ENCODE measurements at places on chromosomes 16 and 17.

DNA sequence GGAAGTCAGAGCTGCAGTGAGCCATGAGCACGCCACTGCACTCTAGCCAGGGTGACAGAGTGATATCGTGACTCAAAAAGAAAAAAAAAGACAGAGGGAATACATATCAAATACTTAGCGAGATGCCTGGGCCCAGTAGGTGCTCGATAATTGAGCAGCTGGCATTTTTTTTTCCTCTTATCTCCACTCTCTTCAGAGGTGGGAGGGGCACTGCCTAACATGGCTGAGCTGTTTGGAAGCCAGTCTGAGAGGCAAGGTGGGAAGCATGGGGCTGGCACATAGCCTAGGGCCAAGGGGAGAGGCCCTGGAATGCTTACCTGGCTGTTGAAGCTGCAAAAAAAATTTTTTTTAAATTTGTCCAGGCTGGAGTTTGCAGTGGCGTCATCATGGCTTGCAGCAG lies 38.4 kb downstream of the HIC1 start:
- DNase-seq, result no peak

DNA sequence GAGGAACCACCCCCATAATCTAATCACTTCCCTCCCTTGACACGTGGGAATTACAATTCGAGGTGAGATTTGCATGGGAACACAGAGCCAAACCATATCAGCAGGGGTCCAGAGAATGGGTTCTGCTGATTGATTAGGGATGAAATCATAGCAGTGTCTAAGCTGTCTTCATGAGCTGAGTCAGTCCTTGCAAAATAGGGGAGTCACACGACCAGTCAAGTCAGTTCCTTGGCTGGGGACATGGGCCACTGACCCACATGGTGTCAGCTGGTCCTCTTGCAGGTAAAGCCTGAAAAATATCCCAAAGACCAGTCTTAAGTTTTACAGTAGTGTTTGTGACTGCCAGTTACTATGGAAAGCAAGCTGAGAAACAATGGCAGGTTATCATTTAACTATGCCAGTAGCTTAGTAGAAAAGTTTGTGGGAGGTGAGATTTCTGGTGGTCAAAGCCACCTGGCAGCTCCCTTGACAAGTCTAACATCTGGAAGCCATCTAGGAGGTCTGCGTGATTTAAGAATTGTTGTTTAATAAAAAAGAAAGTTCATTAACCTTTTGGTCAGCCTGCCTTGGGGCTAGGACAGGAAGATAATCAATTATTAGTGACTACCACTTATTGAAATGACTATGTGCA lies 15.7 kb upstream of the ATF7IP2 start:
- DNase-seq, result no peak

GRCh38 chr17:1785930-1786329 lies 24.1 kb downstream of the SERPINF1 start:
- DNase-seq, result no peak

GRCh38 chr17:43211123-43211479 lies 574 bp upstream of the TMEM106A start:
- DNase-seq, result no peak

DNA sequence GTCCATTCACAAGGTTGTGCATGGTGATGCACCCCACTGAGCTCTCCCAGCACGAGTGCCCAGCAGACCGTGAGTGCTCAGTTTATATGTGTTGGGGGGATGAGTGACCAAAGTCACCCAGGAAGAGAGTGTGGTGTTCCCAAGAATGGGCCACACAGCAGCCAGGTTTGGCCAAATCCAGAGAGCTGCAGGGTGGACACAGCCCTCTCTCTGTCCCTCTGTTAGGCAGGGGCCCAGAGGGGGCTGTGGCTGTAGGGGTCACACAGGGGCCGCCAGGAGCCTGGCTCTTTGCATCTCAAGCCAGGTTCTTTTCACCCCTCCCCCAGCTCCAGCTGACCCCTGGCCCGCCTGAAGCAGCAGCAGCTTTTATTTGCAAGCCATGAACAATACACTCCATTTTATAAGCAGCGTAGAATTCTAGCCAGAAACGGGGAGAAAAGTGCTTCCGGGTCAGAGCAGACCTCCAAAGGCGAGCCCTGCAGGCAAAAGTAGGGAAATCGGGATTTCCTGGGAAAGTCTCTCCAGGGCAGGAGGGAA lies 13.3 kb downstream of the COTL1 start:
- DNase-seq, result no peak

- DNase-seq, result no peak
Measured at GRCh38 chr17:81580481-81580880, 28.3 kb upstream of the FAAP100 start.

GRCh38 chr17:71649941-71650350 lies 470.9 kb upstream of the SOX9 start:
- DNase-seq, result no peak
